Fibroblast of lung (primary cell): ENCODE measurements at places on chromosomes 1 and 21. TPM values are rescaled to one million over a fixed set of nuclear protein-coding genes. Genes with fewer than 3 reads are reported as not detected.

The CELA2B gene
- not detected in 2 replicates for polyA plus RNA-seq

The UBE2Q1 gene
- polyA plus RNA-seq, result 18.1 and 20.1 TPM in 2 replicates

The OLIG2 gene
- polyA plus RNA-seq, result not detected in 2 replicates

The AKR7A3 gene
- 0.11 and 0.12 TPM in 2 replicates for polyA plus RNA-seq

DNA sequence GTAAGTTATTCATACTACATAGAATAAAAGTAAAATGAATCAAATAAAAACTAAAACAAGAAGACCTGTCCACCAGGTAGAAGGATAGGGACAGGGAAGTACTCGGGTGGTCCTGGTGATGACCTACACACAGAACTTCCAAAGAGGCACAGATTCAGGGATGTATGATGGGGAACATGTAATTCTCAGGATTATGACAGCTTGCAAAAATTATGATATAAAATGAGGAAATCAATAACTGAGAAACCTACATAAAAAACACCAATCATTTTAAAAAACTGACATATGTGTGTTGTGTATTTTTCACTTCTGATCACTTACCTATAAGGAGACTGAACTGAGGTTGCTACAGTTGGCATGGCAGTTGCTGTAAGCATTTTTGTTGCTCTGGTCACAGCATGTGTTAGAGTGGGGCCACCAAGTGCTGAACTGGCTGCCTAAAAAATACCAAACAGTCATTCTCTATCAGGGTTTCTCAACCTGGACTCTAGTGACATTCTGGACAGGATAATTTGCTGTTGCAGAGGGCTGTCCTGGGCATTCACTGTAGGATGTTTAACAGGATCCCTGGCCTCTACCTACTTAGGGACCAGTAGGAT lies 73.8 kb downstream of the USP24 start:
- no peaks in the 10 kb centered on the region for H3K27me3 ChIP-seq
- peaks cover 11% of the 10 kb centered on the region for H3K36me3 ChIP-seq
- no peak overlapping the region for H3K27ac ChIP-seq
- no peak overlapping the region for H3K4me3 ChIP-seq
- DNase-seq, result no peak

GRCh38 chr1:2088458-2088857 lies 38.2 kb downstream of the PRKCZ start:
- H3K27me3 ChIP-seq, result no peaks in the 10 kb centered on the region
- no peaks in the 10 kb centered on the region for H3K36me3 ChIP-seq
- H3K4me3 ChIP-seq, result no peak overlapping the region
- H3K4me1 ChIP-seq, result no peaks in the 10 kb centered on the region
- DNase-seq, result peak; percentile 78
- H3K27ac ChIP-seq, result no peak overlapping the region

DNA sequence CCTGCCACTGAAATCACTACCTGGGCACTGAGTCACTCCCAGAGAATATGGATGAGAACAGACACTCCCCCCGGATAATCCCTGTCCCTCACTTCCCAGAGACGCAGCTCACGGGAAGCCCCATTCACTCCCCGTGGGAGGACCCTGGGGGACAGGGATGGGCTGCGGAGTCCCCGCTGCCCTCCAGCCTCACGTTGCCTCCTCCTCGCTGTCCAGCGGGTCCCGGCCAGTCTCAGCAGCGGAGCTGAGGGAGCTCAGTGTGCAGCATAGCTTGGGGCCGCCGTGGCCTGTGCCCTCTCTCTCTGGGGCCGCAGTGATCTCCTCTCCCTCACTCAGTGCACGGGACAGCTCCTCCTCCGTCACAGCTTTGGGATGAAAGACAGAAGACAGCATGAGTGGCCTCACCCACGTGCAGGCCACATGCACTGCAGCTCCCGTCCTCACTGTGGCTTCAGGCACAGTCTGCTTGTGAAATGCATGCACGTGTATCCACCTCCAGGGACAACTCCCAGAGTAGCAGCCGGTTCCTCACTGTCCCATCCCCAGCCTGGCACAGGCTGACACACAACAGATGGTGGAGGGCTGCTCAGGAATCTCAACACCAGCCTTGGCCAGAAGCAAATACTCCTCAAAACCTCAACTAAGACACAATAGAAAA lies 7.4 kb downstream of the CFAP410 start:
- no peaks in the 10 kb centered on the region for H3K4me1 ChIP-seq
- H3K27ac ChIP-seq, result no peak overlapping the region

DNA sequence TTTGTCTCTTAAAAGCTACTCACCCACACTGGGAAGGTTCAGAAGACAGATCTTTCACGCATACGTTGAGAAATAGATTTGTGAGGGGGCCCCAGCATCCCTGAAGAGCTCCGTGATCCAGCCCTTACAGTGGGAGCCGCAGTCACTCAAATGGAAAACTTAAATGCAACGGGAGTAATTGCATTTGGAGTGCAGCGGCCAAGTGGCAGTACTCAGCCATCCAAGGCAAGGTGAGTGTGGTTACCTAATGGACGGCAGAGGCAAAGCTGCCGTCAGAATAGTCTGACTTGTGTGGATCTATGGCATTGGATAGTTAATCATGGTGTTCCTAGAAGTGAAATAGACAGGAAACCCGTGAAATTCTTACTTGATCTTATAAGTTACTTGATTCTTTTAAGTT lies 5.1 kb downstream of the SPSB1 start:
- peaks cover 37% of the 10 kb centered on the region for H3K4me1 ChIP-seq
- DNase-seq, result no peak

GRCh38 chr1:84967666-84968065 lies 29.2 kb downstream of the MCOLN2 start:
- no peak overlapping the region for H3K27ac ChIP-seq
- DNase-seq, result no peak
- no peaks in the 10 kb centered on the region for H3K27me3 ChIP-seq
- H3K4me1 ChIP-seq, result no peaks in the 10 kb centered on the region

DNA sequence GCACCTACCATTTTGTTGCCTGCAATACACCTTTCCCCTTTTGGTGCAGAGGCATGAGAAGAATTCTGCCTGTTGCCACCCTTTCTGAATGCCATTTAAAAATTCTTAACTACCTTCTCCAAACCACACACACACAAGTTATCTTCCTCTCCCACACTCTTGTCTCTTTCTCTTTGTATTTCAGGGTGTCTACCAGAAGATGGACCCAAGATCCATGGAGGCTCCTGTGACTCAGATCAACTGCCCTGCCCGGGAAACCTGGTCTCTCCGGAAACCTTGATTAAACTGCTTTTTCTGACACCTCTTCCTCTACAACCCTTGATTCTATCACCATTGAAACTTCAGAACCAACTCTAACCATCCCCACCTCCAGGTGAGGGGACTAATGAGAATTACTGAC lies 2.4 kb upstream of the TARS2 start:
- H3K4me1 ChIP-seq, result peaks cover 7% of the 10 kb centered on the region
- H3K27me3 ChIP-seq, result no peaks in the 10 kb centered on the region
- no peak overlapping the region for H3K4me3 ChIP-seq

- DNase-seq, result no peak
- H3K27me3 ChIP-seq, result peaks cover 6% of the 10 kb centered on the region
- H3K36me3 ChIP-seq, result no peaks in the 10 kb centered on the region
- H3K4me3 ChIP-seq, result no peak overlapping the region
- H3K27ac ChIP-seq, result no peak overlapping the region
Observed at GRCh38 chr1:11767922-11768704, 6.1 kb downstream of the C1orf167 start.

DNA sequence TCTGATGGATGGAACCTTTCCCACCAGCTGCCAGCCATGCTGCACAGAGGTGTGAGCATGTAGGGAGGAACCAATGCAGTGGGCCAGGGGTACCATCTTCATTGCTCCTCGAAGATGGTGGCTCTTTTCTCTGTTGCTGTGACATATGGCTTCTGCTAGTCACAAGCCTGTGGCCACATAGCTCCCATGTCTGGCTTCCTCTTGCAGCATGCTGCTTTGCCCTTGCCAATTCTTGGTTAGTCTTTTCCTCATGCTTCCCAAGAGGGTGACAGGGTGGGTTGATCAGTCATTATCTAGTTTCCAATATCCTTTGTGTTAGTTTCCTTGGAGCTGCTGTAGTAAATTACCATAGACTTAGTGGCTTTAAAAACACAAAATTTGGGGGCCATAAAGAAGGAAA lies 123.4 kb downstream of the ETS2 start:
- no peaks in the 10 kb centered on the region for H3K36me3 ChIP-seq
- no peak overlapping the region for H3K27ac ChIP-seq
- H3K4me1 ChIP-seq, result peaks cover 10% of the 10 kb centered on the region
- no peak overlapping the region for H3K4me3 ChIP-seq

DNA sequence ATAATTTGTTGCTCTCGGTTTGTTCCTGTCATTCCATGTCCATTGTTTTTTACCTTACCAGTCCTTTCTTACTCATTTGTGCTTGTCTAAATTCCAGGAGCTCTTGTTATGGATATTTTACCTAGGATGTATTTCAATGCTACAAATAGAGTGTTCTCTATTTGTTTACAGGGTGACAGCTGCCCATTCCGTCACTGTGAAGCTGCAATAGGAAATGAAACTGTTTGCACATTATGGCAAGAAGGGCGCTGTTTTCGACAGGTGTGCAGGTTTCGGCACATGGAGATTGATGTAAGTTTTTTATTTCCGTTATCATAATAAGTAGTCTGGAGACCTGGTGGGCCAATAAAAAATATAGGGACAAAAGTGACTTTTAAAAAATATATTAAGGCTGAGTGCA lies 23.0 kb downstream of the ZBED6 start:
- no peak overlapping the region for H3K4me3 ChIP-seq
- DNase-seq, result no peak
- H3K36me3 ChIP-seq, result peaks cover 10% of the 10 kb centered on the region
- no peak overlapping the region for H3K27ac ChIP-seq
- H3K27me3 ChIP-seq, result no peaks in the 10 kb centered on the region
- no peaks in the 10 kb centered on the region for H3K4me1 ChIP-seq

- H3K4me1 ChIP-seq, result no peaks in the 10 kb centered on the region
- DNase-seq, result no peak
- H3K36me3 ChIP-seq, result no peaks in the 10 kb centered on the region
- no peak overlapping the region for H3K4me3 ChIP-seq
Observed at GRCh38 chr1:26536081-26536480, 6.5 kb downstream of the RPS6KA1 start.

DNA sequence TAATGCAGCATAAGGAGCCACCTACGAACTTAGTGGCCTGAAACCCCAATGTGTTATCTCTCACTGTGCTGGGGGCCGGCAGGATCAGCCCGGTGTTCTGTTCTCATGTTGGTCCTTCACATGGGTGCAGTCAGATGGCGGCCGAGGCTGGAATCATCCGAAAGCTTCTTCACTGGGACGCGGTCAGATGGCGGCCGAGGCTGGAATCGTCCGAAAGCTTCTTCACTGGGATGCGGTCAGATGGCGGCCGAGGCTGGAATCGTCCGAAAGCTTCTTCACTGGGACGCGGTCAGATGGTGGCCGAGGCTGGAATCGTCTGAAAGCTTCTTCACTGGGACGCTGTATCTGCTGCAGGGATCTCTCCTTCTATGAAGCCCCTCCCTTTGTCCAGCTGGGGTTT lies 12.6 kb upstream of the PCBP3 start:
- H3K27ac ChIP-seq, result no peak overlapping the region
- no peak for DNase-seq
- H3K27me3 ChIP-seq, result no peaks in the 10 kb centered on the region
- no peaks in the 10 kb centered on the region for H3K36me3 ChIP-seq

- H3K36me3 ChIP-seq, result no peaks in the 10 kb centered on the region
- DNase-seq, result peak; percentile 1
- no peaks in the 10 kb centered on the region for H3K27me3 ChIP-seq
- no peak overlapping the region for H3K4me3 ChIP-seq
Observed at GRCh38 chr1:189662190-189662589, 815.5 kb downstream of the BRINP3 start.

DNA sequence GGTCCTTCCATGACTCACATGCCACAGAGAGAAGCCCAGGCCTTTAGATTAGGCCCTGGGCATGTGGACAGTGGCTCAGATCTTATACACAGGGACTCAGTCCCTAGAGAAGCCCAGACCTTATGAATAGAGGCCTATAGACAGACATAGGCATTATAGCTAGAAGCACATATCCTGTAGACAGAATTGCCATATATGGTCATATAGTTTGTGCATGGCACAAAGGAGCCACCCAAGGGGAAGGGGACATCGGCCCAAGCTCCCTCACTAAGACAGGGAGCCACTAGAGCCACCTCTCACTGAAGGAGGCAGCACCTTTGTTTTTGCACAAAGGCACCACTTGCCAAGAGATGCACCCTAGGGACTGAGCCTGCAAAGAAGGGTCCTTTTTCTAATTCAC lies 2.3 kb upstream of the EFNA3 start:
- H3K27me3 ChIP-seq, result peaks cover 59% of the 10 kb centered on the region
- no peak for DNase-seq
- no peaks in the 10 kb centered on the region for H3K36me3 ChIP-seq
- no peak overlapping the region for H3K27ac ChIP-seq

DNA sequence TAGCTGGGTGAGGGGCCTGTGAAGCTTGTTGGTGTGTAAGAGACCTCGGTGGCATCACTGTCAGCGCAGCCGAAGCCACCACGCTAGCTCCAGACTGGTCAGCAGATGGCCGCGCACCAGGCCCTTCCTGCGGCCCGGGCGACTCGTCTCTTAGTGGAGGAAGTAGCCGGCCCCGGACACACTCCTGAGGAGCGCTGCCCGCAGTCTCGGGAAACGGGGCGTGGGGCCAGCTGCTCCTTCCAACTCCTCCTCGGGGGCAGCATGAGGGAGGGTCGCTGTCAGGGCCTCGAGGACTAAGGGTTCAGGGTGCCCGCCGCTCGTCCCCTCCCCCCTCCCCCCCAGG lies 20.4 kb downstream of the H3-3A start:
- H3K27ac ChIP-seq, result peak overlapping the region; percentile 43
- H3K27me3 ChIP-seq, result no peaks in the 10 kb centered on the region
- peaks cover 4% of the 10 kb centered on the region for H3K4me1 ChIP-seq
- H3K36me3 ChIP-seq, result no peaks in the 10 kb centered on the region
